A549 treated with GW870086 at 1 μM for 4 hours (cell line): ENCODE measurements at places on chromosomes 4 and X. TPM values are rescaled to one million over a fixed set of nuclear protein-coding genes. Genes with fewer than 3 reads are reported as not detected.

GAGE1 gene
- not detected in 5 replicates for total RNA-seq

CENPVL1 gene
- not detected in 5 replicates for total RNA-seq

NMU gene
- 0.37 to 1.1 TPM (median 0.82 TPM) in 5 replicates for total RNA-seq

RPA4 gene
- 0.14 to 0.35 TPM (median 0.27 TPM) in 5 replicates for total RNA-seq

MAGEA1 gene
- 0.09 to 0.22 TPM (median 0.16 TPM) in 3 of 5 replicates, not detected in the others for total RNA-seq

FGB gene
- 15.9 to 26.1 TPM (median 17.6 TPM) in 5 replicates for total RNA-seq
